GM23248 (cell line): ENCODE measurements at places on chromosomes 11 and 22. TPM values are rescaled to one million over a fixed set of nuclear protein-coding genes. Genes with fewer than 3 reads are reported as not detected.

The KDELR3 gene
- total RNA-seq = 191 and 197 TPM in 2 replicates

The SGSM1 gene
- not detected in 2 replicates for total RNA-seq

The C22orf15 gene
- 0.13 TPM in 1 of 2 replicates, not detected in the other for total RNA-seq

The F2 gene
- total RNA-seq = not detected in 2 replicates

The TMEM86A gene
- total RNA-seq = under 0.01 and 0.32 TPM in 2 replicates

- H3K27me3 ChIP-seq = no peaks in the 10 kb centered on the region
- DNase-seq = no peak
- H3K4me1 ChIP-seq = peaks cover 19% of the 10 kb centered on the region
- H3K27ac ChIP-seq = no peak overlapping the region
Observed at GRCh38 chr11:66885950-66886440, 29.1 kb downstream of the LRFN4 start.

DNA sequence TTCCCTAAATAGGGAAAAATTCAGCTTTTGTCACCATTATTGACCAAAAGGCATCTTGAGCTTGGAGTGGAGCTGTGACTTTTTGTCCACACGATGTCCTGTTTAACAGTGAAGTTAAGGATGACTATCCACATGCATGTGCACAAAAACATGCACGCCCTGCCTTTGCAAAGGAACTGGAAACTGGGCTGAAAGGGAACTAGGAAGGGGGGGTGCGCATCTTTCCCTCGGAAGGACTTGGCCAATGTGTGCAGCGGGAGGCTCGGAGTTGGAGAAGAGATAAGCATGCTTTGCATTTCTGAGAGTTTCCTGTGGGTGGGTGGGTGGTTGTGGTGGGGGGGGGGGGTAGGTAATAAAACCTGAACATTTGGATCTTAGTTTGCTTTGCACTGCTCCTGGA is 411 bp upstream of the KIRREL3 start:
- peak overlapping the region; percentile 25; the same call in 1 of the 2 replicates for H3K27ac ChIP-seq
- peaks cover 48% of the 10 kb centered on the region for H3K4me1 ChIP-seq
- H3K27me3 ChIP-seq = no peaks in the 10 kb centered on the region

GRCh38 chr11:33723238-33723881 is 12.9 kb downstream of the CD59 start:
- peak overlapping the region; percentile 50 for H3K4me3 ChIP-seq
- peak; percentile 92 for DNase-seq
- peaks cover 75% of the 10 kb centered on the region for H3K4me1 ChIP-seq
- H3K27me3 ChIP-seq = no peaks in the 10 kb centered on the region
